Effector memory CD4-positive, alpha-beta T cell (primary cell): ENCODE measurements at places on chromosomes 2 and 18.
A peak's percentile ranks its signal among the peaks of the same experiment; 100 is the strongest.

DNA sequence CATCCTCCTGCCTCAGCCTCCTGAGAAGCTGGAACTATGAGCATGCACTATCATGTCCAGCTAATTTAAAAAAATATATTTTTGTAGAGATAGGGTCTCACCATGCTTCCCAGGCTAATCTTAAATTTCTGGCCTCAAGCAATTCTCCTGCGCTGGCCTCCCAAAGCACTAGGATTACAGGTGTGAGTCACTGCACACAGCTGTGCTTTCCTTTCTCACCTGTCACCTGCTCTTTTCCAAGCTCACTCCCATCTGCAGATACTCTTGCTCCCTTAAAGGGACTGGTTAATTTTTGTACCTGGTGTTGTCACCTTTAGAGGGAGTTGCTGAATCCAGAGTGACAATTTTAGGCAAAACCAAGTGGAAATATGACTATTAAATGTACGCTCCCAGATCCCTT, 178.2 kb downstream of the LOXHD1 start:
- no peak for DNase-seq

DNA sequence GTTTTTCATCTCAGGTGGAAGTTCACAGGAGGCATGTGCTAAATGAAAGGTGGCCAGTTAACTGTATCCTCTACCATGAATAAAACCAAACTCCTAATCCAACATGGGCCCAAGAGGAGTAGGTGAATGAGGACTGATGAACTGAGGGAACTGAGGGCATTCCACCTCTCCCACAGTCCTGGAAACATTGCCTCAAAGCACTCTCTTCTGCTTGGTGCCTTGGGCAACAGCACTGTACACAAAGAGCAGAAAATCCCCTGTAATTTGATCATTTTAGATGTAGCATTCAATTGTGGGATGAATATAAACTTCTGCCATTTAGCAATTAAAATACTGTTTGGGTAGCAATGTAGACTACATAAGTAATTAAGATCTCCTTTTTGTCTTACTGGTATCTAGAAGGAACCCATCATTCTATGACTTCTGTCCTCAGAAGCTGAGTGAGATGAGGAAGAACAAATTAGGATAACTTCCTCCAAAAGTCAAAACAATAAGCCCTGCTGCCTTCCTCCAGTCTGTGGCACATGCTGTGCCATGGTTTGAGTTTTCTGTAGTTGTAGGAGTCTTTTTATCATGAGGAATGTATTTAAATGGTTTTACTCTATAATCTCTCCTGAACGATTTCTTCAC, 86.7 kb upstream of the ZEB2 start:
- DNase-seq = no peak

DNA sequence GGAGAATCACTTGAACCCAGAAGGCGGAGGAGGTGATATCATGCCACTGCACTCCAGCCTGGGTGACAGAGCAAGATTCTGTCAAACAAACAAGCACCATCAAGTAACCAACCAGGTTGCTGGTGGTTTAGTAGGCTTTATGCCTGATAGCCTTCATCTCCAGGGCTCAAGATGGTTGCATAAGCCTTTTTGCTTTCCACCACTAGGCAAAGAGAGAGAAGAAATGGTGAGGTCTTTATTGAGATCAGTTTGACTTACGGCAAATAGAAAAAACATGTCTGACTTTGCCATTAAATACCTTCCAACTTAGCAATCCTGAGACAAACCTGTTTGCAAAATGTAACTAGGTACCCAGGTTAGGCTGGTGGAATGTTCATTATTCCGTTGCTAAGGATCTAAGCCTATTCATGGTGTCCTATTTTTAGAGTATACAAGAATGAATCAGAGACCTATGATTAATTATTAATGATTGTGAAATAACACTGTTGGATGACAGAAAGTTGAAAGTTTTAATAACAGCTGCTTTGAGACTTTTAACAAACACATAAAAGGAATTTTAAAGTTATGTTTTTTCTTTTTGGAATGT, 53.5 kb upstream of the SLC38A11 start:
- no peak for DNase-seq

DNA sequence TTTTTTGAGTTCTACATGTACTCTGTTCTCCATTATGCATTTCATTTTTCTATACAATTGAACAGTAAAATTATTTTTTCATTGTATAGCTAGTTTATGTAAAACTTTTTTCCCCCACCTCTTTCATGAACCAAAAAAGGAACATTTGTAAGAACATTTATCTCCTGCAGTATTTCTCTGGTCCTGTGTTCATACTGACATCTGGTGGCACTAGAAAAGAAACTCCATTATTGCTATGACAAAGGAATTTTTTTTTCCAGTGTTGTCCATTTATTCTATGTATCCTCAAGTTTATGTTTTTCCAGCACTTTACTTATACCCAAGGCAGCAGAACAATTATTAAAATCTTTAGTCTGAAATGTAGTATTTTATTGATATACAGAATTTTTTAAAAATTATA, 27.4 kb upstream of the CHAC2 start:
- no peak for DNase-seq

DNA sequence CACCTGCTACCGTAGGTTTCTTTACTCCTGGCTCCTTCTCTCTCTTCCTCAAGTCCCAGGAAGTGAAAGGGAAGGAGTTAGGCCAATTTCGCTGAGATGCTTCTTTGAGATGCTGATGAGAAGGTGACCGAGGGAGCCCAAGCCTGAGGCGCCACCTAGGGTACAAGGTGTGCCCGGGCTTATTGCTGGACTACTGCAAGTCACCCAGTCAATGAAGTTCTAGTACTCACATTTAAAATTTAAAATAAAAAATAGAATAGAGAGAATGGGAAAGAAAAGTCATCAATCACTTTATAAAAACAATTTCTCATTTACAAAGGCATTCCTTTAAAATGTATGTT, 45.3 kb downstream of the ACAA2 start:
- no peak for DNase-seq

GRCh38 chr2:3747032-3747654, 43.8 kb downstream of the DCDC2C start:
- DNase-seq = no peak

- no peak for DNase-seq
These were observed 127.4 kb upstream of the AQP4 start for GRCh38 chr18:26992926-26993325.

DNA sequence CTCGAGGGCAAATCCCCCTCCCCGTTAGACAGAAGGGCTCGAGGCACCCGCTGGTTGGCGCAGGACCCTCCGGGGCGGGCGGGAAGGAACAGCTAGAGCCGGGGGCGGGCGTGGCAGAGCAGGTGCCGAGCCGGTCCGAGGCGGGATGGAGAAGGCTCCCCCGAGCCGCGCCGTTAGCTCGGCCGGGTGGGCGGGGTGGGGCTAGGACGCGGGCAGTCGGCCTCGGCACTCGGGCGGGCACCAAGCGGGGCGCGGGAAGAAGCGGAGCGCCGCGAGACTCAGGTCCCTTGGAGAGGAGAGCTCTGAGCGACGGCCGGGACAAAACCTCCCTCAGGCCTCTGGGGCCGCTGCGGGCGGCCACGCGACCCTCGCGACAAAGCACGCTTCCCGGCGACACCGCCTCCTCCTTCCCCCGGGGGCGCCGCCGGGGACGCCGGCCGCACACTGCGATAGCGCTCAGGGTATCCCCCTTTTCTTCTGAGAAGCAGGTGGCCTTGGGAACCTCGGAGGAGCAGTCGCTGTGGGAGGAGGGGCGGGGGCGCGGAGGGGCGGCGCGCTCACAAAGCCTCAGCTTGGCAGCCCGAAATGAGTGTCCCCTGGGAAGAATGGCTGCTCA, 721 bp downstream of the FHOD3 start:
- DNase-seq = no peak

GRCh38 chr18:8117006-8117371, 492.2 kb upstream of the RAB12 start:
- DNase-seq = no peak

DNA sequence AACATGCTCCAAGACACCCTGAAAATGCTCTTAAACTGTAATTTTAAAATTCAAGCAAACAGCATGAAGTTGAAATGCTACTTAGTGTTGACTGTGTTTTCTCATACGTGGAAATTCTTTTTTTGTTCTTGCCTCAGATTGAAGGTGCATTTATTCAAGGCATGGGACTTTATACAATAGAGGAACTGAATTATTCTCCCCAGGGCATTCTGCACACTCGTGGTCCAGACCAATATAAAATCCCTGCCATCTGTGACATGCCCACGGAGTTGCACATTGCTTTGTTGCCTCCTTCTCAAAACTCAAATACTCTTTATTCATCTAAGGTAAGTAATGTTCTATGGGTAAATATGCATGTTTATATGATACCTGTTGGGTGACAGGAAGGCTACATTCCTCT, 82.7 kb downstream of the AOX1 start:
- DNase-seq = no peak

GRCh38 chr2:42880738-42881690, 88.6 kb upstream of the HAAO start:
- no peak for DNase-seq

GRCh38 chr2:229719926-229720647, 5.7 kb upstream of the DNER start:
- DNase-seq = no peak

DNA sequence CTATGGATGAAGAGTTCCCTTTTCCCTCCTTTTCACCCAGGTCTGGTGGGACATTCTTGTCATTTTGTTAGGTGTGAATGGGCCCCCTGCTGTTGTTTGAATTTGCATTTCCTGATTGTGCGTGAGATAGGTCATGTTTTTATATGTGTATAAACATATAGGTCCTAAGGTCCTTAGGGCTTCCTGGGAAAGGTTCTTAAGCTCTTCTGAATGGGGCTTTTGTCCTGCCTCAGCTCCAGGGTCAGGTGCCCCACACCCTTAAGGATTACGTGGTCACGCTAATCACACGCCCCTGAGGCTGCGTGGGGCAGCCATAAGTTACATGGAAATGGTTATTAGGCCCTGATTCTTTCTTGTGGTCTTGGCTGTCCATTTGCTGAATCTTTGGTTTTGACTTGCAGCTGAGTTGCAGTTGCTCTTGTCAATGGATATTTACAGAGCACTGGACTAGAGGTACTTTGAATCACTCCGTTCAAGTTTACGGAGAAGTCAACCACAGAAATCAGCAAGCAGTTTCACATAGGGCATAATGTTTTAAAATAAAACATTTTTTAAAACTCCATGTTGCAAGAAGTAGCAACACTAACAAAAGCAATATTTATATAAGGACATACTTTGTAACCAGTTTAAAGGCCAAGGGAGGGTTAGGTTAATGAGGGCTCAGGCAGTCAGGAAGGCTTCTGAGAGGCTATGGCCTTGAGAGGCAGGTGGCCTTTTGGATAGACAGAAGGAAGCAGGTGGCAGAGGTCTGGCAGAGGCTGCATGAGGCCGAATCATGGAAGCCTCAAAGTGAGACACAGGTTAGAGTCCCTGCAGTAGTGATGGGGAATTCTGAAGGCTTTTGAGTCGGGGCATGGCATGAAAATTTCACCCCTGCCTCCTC, 24.2 kb downstream of the LIPG start:
- no peak for DNase-seq

DNA sequence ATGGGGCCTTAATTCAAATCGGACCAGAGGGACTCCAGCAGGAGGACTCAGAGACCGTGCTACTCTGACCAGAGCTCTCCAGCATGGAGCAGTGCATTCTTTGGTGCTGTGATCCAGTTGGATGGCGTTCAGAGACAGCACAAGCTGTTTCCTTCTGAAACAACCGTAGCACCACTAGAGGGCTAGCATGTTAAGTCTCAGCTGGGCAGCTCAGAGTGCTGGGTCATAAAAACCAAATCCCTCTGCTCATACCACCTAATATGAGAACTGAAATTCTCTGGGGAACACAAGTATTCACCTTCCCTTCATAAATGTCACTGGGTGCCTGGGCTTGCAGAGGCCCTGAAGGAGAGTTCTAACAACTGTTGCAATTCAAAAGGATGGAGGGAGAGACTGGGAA, 97.7 kb upstream of the TFCP2L1 start:
- DNase-seq = no peak

DNA sequence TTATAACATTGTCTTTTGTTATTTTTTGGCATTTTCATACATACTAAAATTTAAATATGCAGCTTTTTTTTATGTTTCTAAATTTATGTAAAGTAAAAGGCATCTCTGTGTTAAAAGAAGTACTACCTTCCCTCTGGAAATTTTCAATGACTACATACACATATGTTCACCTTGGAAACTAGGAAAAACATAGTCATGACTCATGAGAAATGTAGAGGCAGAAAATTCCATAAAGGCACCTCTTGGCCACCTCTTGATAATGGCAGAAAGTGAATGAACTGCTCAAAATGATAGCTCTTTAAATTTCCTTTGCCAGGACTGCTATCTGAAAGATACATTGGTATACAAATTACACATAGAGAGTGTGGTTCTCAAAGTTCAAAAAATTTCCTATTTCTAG, 889.1 kb upstream of the ZEB2 start:
- DNase-seq = no peak

- DNase-seq = peak; percentile 61
These were observed 6.3 kb upstream of the TEX261 start for GRCh38 chr2:71000780-71001591.

DNA sequence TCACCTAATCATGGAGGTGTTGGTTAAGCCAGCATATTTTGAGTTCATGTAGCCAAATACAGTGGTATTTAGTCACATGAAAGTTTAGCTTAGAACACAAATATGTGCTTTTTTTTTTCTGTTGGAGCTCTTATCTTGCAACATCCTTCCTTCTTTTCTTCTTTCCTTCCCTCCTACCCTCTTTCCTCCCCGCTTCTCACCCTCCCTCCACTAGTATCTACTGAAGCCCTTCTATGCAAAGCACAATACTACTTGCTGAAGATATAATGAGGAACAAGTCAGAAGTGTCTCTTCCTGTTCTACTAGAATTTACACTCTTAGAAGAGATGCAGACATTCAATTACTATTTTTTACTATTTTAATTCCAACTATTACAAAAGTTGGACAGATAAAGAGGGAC, 105.0 kb upstream of the ITGA4 start:
- no peak for DNase-seq

DNA sequence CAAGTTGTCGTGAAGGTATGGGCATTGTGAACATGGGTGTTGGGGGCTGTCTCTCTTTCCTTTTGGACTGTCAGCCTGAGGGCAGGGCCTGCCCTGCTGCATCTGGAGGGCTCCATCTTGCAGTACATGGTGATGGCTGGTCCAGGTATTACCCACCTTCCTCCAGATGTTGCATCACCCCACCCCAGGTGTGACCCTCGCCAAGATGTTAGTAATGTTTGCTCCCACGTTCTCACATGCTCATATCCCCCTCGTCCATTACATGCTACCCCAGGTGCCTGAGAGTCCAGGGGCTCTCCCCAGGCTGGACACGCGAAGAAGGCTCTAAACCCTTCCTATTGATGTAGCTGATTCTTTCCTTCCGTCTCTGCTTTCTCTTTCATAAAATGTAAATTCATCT, 13.9 kb downstream of the ZAP70 start:
- DNase-seq = no peak

GRCh38 chr2:260507-261161, 3.2 kb downstream of the SH3YL1 start:
- no peak for DNase-seq

- no peak for DNase-seq
These were observed 502.2 kb upstream of the ZEB2 start for GRCh38 chr2:145021962-145022665.
